NCI-H345 (cell line): ENCODE measurements at places on chromosomes 6 and 20.

GRCh38 chr20:31566658-31567379, 38.3 kb upstream of the ID1 start:
- peak; percentile 95 for DNase-seq

GRCh38 chr6:107784669-107785068, 39.4 kb downstream of the SCML4 start:
- DNase-seq: no peak

GRCh38 chr6:118203545-118203944, 296.5 kb downstream of the SLC35F1 start:
- no peak for DNase-seq

GRCh38 chr6:136920671-136921380, 1.3 kb upstream of the SLC35D3 start:
- no peak for DNase-seq

DNA sequence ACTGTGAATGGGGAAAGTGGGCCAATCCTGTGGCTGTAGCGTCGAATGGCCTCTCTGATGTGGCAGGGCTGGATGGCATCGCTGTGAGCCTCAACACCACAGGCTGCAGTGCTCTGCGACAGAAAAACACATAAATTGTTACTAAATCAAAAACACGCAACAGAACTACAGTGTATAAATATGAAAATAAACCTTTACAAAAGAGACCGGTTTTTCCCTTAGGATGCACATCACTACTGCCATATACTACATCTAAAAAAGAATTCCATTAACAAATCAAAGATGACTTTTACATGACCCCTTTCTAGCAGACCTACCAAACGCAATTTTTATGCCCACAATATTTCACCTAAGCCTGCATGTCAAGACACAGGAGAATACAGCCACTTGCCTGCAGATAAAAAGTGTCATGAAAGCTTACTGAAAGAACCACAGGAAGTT, 395.5 kb upstream of the RUNX2 start:
- DNase-seq: no peak

- DNase-seq: peak; percentile 77
Observed at GRCh38 chr20:3749689-3750531, 17.4 kb downstream of the HSPA12B start.

DNA sequence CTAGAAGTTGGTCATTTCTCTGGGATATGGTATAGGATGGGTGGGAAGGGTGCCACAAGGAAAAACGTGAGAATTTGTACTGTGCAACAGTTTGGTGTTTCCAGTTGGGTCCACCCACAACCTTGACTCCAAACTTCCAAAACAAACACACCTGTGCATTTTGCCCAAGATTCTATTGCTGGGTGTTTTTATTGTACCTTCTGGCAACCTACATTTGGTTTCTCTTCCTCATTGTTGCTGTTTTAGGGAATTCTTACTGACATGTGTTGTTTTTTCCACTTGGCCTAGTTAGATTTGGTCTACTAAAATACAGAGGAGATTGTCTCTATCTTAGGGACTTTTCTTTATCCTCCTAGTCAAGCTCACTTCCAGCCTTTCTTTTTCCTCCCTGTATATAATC, 16.7 kb downstream of the TULP4 start:
- DNase-seq: no peak
